ENCODE measurements at places on chromosomes 4 and X.

GRCh38 chrX:133999031-133999705 lies 13.8 kb upstream of the GPC3 start:
- no peak for DNase-seq

GRCh38 chr4:74331252-74331651 lies 23.0 kb downstream of the EPGN start:
- DNase-seq: no peak

GRCh38 chr4:88605736-88606135 lies 13.5 kb downstream of the HERC3 start:
- DNase-seq: peak; percentile 38

- DNase-seq: no peak
Measured at GRCh38 chrX:2740672-2741071, 11.2 kb upstream of the XG start.

- DNase-seq: no peak
Measured at GRCh38 chr4:152225680-152226079, 310.2 kb downstream of the FBXW7 start.

- no peak for DNase-seq
Measured at GRCh38 chrX:107560041-107560440, 68.3 kb upstream of the PRPS1 start.

- no peak for DNase-seq
Measured at GRCh38 chrX:39850630-39851152, 247.1 kb downstream of the BCOR start.

GRCh38 chr4:98610926-98611676 lies 47.3 kb downstream of the TSPAN5 start:
- DNase-seq: no peak

DNA sequence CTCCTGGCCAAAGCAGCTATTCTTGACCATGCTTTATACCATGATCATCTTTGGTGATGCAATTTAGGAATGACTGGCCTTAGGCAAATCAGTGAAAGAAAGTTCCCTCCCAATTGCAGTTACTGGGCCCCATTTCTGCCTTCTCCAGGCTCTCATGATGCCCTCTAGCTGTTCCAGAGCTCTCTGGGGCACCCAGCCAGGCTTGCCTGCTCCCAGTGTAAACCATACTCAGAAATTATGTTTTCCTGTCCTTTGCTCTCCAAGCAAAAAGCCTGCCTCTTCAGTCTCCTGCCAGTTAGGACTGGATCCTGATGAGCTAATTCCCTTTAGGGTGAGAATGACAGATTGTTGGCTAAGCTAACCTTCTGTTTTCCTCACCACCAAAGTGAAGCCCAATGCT lies 85.3 kb upstream of the RBPJ start:
- no peak for DNase-seq

DNA sequence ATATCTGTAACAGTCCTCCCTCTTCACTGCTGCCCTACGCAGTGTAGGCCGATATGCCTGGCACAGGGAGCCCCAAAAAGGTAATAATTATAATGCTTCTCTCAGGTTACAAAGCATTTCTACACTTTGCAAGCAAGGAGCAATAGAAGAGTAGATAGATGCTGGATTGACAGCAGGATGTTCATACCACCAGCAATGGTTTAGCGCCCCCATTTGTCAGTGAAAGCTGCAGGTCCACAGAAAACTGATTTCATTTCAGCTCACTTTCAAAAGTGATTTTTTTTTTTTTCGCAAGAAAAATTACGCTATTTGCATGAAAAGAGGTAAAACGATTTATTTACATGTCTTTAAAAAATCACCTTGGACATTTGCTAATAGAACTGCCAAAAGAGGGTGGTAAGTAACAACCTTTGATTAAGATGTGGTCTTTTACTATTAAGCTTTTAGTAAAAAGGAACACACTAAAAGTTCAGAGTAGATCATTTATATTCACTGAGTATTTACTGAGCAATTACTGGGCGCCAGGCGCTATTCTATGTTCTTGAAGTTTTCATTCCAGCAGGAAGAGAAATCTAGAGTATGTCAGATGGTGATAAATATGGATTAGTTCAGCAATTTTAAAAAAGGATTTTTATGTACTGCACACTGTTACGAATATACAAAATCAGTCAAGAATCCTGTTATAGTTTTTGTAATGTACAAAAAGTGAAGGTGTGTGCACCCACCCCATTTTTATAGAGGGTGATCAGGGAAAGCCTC lies 34.4 kb downstream of the HPF1 start:
- DNase-seq: no peak

DNA sequence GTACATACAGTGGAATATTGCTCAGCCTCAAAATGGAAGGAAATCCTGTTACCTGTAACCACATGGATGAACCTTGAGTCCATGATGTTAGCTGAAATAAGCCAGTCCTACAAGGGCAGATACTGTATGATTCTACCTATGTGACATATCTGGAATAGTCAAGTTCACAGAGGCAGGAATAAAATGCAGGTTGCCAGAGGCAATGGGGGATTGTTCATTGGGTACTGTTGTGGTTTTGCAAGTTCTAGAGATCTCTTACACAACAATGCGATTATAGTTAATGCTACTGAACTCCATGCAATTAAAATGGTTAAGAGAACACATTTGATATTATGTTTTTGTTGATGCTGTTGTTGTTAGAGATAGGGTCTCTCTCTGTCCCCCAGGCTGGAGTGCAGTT lies 74.6 kb downstream of the SHROOM2 start:
- DNase-seq: no peak

DNA sequence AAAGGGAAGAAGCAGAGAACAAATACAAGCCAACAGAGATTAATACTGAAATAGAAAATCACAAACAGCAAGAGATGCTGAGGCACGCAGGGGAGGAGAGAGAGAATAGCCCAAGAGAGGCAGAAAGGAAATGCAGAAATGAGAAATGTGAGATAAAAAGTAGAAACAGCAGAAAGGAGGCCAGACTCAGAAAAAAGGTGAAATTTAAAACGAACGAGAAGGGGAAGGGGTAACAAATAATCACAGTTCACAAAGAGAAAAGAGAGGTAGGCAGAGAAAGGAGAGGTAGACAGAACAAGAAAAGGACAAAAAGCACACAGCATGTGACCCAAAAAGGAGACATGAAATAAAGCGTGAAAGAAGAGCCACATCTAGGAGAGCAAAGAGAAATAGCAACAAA lies 264.4 kb downstream of the CHIC1 start:
- DNase-seq: no peak

GRCh38 chr4:70518716-70519115 lies 347 bp downstream of the AMTN start:
- DNase-seq: no peak

DNA sequence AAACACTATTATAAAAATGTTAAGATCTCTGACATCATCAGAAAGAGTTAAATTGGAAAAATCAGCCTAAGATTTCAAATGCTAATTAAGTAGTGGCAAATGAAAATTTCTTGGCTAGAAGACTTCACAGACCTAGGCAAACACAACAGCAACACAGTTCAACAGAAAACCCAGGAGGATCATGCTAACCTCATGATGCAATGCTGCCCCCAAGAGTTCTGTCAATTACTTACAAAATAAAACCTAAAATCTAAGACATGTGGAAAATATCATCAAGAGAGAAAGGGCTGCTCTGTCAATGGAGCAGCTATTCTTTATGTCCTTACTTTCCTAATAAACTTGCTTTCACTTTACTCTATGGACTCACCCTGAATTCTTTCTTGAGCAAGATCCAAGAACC lies 21.0 kb downstream of the S100G start:
- DNase-seq: no peak

- no peak for DNase-seq
Measured at GRCh38 chr4:145976680-145977079, 38.1 kb upstream of the ZNF827 start.

DNA sequence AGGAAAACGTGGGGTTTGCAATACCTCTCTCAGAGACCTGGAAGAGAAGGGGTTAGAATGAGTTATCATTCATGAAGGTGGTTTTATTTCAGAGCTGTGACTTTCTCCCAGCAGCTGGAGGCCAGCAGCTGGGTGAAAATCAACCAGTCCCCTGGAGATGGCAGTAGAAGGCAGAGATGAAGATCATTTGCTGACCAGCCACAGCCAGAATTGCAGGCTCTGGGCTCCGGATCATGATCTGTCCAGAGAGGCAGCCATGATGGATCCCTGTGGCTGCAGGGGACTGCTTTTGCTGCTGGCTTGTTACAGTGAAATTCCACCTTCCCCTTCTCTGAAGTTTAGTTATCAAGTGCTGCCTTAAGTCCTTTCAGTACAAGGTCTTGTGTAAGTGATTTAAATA lies 46.9 kb upstream of the TAB3 start:
- DNase-seq: no peak

DNA sequence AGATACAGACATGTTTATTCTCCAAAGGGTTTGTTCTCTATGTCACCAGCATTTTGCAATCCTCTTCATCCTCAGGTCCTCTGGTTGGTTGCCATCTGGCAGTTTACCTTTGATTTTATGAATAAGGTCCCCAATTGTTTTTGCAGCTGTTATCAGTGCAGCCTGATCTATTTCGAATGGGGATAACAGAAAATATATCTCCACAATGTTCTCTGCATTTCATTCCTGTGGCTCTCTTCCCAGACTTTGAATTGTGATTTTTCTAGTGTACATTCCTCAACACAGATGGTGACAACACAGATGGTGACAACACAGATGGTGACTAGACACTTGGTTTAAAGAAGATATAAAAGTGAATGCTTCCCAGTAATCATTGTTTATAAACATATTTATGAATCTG lies 74.1 kb downstream of the FBXO8 start:
- no peak for DNase-seq

DNA sequence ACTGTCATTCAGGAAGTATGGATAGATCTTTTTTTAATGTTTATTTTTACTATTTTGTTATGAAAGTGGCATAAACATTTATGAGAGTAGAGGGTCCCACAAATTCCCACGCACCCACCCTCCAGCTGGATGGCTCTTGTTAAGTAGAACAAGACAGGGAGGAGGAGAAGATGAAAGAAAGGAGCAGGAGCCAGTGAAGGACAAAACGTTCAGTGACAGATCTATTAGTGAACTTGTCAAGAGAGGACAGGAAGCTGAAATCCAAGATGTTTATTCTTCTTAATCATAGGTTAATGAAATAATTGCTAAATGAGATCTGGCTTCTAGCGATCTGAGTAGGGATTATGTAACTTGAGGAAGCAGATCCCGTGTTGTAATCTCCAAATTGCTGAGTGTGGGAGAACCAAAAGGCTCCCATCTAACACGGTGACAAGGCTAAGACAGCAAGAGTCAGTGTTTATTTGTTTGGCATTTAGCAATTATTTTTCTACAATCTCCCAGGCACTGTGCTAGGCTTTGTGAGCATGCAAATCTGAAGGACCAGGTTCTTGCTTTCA lies 162.5 kb downstream of the SHROOM3 start:
- no peak for DNase-seq

GRCh38 chr4:99536848-99537247 lies 26.0 kb downstream of the C4orf17 start:
- DNase-seq: no peak

GRCh38 chr4:38386005-38386551 lies 277.9 kb upstream of the KLF3 start:
- DNase-seq: no peak

DNA sequence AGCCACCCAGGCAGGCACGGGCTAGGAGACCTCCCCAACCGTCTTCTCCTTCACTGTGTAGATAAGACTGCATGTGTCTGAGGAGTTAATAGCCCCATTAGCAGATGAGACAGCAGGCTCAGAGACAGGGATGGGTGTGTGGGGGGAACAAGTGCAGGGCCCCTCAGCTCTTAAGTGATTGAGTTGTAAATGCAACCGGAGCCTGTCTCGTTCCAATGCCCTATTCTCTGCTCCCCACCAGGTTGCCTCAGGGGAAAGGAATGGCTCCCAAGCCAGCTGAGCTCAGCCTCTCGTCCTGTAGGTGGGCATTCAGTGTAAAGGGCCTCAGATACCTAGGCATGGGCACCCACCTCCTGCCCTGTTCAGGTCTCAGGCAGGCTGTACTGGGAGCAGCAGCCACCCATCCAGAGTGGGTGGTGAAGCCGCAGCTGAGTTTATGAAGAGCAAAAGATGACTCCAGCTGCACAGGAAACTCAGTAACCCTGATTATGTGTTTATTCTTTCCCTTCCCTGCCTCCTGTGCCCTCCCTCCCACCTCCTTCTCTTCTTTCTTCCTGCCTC lies 87.3 kb downstream of the PJA1 start:
- DNase-seq: no peak

DNA sequence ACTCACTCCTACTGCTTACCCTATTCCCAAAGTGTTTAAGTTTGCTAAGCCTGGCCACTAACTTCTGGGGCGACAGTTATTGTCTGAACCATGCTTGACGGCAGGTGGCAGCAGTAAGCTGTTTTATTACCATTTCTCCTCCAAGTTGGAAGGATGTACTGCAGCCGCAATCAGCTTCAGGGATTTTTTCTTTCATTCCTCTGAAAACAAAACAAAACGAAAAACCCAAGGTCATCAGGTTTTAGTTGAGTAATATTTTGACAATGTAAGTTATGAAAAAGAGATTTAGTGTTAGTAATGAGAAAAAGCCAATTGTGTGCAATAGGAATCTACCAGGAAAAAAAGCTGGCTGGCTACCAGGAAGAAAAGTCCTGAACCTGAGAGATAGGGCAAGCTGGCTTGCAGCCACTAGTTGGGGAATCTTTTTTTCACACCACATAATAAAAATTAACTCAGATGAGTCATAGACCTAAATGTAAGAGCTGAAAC lies 13.2 kb upstream of the RAB9B start:
- no peak for DNase-seq

GRCh38 chr4:1611501-1611870 lies 72.6 kb downstream of the FAM53A start:
- DNase-seq: no peak

- DNase-seq: no peak
Measured at GRCh38 chr4:182819751-182820150, 97.4 kb downstream of the DCTD start.

GRCh38 chrX:153494061-153494460 lies 719 bp upstream of the BGN start:
- DNase-seq: no peak

DNA sequence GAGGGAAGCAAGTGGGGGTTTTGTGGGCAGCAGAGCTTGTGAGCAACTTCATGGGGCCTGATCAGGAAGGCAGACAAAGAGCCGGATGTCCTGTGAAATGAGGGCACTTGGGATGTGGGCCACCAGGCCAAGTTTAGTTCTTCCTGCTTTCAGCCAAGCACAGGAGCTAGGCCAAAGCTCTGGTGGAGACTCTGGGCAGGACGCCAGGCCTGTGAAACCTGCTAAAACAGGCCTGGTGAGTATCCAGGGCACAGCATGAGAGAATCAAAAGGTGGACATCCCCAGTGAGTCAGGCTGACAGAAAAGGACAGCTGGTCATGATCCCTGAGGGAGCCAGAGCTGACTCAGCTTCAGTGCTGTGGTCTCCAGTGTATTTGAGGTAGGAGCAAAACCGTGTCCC lies 95.7 kb downstream of the NPNT start:
- no peak for DNase-seq

GRCh38 chrX:131763674-131764073 lies 219.8 kb downstream of the OR13H1 start:
- DNase-seq: peak; percentile 77

DNA sequence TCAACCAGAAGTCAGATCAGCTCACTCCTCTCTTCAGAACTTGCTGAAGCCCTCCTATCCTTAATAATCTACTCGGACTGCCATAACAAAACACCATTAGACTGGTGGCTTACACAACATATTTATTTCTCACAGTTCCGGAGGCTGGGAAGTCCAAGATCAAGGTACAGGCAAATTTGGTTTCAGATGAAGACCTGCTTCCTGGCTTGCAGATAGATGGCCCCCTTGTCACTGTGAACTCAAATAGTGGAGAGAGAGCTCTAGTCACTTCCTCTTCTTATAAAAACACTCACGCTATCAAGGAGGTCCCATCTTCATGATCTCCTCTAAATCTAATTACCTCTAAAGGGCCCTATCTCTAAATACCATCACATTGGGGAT lies 125.1 kb downstream of the CAMK2D start:
- DNase-seq: no peak
